Stimulated activated naive CD4-positive, alpha-beta T cell (primary cell): ENCODE measurements at places on chromosomes 6 and 20.

- DNase-seq: no peak
Measured at GRCh38 chr6:56959938-56960337, 5.0 kb downstream of the BEND6 start.

DNA sequence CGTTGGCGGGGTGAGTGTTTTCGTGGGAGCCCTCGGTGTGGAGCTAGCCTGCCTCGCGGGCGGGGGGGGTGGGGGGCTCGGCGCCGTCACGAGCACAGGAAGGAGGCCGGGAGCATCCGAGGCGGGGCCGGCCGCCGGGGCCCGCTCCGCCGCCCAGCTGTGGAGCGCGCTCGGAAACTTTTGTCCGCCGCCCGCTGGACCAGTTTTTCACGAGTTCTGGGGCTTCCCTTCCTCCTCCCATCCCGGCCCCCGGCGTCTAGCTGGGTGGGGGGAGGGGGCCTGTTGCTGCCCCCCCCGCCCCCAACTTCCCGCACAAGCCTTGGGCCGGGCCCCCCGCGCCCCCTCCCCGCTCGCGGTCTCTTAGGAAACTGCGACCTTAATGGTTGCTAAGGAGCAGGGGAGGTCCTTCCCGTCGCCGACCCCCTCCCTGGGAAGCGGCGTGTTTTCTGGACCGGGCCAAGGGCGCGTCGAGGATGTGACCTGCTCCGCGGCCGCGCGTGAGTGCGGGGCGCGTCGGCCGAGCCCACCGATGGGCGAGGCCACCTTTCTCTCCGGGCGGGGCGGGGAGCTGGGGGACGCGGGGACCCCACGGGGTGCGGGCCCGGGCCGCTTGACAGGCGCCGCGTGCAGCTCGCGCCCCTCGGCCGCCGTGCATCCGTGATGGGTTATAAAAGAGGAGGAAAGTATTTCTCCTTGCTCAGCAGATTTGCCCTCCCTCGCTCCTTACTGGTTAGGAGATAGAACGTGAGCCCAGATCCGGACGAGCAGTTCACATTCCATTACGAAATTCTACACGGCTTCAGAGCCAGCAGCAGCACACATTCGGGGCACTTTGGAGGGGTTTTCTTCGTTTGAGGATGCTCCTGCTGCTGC, 1.4 kb downstream of the RREB1 start:
- DNase-seq: peak; percentile 33

- DNase-seq: no peak
Measured at GRCh38 chr20:17952692-17953684, 15.6 kb downstream of the SNX5 start.

DNA sequence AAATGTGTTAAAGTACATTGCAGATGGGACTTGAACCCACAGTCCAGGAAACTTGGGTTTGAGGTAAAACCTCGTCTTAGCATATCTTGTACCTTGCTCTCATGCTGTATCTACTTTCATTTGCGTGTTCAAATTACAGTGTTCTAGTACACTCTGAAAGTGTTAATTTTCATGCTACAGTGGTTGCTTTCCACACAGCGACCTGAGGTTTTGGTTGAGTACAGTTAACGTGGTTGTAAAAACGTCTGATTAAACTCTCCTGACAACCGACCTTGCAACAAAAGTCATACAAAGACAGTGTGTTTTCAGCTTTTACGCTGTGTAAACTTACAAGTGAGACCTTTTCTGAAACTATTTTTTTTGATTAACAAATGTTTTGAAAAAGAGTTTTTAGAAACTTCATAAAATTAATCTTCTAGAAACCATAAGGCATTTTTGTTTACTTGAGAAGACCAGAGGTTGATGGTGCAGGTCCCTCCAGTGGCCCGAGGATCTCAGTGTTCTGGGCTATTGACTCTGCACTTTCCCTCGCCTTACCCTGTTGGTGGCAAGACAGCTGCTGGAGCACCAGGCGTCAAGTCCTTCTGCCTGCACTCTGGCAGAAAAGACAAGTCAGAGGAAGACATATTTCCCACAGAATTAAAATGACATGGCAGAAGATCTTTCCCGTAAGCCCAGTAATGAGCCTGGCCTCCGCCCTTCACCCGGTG, 334.0 kb downstream of the THBS2 start:
- no peak for DNase-seq

DNA sequence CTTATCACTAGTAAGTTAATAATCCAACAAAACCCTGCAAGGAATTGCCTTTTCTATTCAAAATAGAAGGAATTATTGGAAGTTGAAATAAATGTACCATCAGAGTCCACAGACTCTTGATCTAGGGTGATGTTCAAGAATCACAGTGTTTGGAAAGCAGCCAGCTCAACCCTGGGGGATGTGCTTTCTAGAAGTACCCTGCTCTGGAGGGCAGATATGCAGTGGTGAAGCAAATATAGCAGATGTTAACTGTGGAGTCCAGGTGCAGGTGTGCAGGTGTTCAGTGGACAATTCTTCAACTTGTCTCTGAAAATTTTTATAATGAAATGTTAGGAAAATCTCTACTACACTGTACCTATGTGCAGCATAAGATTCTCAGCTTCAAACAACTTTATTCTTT, 9.1 kb upstream of the INSM1 start:
- DNase-seq: no peak

DNA sequence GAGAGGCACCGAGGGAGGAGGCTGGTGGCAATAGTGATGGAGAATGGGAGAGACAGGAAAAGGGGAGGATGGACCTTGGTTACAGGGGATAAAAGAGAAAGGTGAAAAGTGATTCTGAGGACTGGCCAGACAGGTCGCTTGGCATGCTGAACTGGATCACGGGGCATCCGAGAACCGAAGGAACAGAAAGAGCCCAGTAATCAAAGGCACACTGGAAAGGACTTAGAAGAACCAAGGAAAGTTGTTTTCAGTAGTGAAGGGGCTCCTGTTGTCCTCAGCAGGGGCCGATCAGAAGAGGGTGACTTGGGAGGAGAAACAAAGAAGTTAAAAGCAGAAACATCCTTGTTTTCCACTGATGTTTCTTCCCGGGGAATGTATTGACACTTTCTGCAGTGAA, 18.9 kb downstream of the SYTL3 start:
- no peak for DNase-seq

DNA sequence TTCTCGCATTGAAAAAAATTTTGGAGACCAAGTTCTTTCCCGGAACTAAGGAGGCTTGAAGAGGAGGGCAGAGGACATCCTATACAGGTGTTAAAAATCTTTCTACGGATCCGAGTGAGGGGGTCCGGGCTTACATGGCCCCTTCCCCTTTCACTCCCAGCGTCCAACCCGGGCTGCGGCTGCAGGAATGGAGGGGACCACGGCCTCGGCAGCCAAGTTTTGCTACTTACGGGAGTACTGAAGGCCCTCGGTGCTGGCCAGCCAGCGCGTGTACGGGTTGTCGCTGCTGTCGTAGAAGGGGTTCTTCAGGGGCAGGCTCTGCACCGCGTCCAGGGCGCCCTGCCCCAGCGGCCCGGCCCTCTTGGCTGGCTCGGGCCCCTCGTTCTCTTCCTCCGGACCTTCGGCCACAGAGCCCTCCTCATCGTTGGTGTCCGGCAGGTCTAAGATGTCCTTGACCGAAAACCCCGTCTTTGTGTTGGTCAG, 642 bp downstream of the NKX2-2 start:
- no peak for DNase-seq
